ENCODE measurements at places on chromosomes 5 and 9.
A peak's percentile ranks its signal among the peaks of the same experiment; 100 is the strongest.

DNA sequence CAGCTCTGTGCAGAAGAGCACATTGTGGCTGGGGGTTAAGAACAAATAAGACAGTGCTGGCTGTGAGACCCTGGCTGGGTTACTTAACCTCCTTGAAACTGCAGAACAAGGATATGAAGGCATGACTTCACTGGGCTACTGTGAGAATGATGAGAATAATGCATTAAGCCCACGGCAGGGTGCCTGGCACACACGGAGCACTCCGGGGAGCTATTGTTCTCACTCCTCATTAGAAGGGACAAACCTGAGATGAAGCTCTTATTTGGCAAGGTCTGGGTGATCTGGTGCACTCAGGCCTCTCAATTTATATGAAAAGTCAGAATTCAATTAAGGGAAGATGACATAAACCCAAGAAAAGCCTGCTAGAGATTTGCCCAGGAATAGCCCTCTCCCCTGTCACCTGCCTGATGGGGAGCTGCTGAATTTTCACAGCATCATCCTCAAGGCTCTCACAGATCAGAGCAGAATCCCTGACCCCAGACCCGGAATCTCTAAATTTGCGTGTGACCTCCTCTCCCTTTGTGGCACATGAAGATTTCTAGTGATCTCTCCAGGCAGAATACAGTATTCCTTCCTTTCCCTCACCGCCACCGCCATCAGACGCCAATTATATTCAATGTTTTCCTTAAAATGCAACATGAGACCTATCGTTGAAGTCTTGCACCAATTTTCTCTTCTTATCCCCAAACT lies 102.1 kb downstream of the COL23A1 start:
- no peak for DNase-seq

- DNase-seq = no peak
Measured at GRCh38 chr9:20441711-20442423, 180.4 kb downstream of the MLLT3 start.

DNA sequence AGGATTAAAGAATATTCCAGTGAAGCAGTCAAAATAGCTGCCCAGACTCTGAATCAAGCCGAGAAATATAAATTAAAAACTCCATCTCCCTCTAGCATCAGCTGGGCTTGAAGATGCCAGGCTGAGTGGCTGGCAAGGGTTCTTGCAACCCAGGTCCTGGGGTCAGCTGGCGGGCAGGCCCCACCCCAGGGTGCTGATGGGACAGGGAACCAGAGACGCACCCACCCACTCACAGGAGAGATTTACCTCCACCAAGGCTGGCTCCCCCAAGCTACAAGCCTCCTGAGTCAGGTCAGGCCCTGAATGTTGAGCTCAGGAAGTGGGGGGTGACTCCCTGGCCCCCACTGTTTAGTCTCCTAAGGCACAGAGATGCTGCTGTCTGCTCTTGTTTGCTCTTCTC lies 83.9 kb upstream of the HSPA9 start:
- no peak for DNase-seq

- no peak for DNase-seq
Measured at GRCh38 chr5:37751227-37751626, 88.6 kb downstream of the GDNF start.

DNA sequence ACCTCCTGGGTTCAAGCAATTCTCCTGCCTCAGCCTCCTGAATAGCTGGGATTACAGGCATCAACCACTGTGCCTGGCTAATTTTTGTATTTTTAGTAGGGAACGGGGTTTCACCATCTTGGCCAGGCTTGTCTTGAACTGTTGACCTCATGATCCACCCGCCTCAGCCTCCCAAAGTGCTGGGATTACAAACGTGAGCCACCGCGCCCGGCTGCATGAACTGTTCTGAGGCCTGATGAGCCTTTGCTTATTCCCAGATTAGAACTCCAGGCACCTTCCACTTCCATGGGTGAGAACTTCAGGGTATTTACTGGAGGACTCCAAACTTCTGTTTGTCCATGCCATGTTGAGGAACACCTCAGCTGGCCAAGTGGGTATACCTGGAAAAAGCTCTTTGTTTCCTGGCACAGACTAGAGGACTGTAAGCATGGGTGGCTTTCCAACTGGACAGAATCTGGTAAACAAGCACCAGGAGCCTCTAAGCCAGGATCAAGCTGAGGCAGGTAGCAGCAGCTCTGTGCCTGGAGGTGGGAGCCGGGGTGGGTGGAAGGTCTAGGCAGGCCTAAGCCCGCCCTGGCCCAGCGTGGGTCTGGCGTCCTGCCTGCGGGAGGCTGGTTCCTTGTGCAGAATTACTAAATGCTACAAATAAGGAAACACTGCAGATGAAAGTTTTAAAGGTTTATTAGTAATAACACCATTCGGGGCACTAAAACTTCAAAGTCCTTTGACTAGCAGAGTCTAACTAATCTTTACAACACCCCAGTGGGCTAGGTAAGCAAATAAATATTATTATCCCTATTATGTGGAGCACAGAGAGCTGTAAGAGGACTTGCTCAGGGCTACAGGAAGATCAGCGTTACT lies 78.4 kb downstream of the SEMA5A start:
- DNase-seq = no peak

GRCh38 chr5:137365126-137365865 lies 133.8 kb downstream of the SPOCK1 start:
- no peak for DNase-seq

GRCh38 chr5:14581891-14582796 lies 552 bp downstream of the OTULINL start:
- DNase-seq = peak; percentile 75

GRCh38 chr9:10014889-10015288 lies 597.9 kb downstream of the PTPRD start:
- DNase-seq = no peak

GRCh38 chr5:65102976-65103711 lies 334.4 kb downstream of the CWC27 start:
- DNase-seq = peak; percentile 29

- DNase-seq = no peak
Measured at GRCh38 chr9:27377811-27378456, 81.0 kb upstream of the EQTN start.

- peak; percentile 84 for DNase-seq
Measured at GRCh38 chr9:3525836-3526164, at the start of gene RFX3. Gene RFX3, minus strand, starts transcription at chr9:3526001. Its CDS starts 130,413 bp downstream, at chr9:3395588.

DNA sequence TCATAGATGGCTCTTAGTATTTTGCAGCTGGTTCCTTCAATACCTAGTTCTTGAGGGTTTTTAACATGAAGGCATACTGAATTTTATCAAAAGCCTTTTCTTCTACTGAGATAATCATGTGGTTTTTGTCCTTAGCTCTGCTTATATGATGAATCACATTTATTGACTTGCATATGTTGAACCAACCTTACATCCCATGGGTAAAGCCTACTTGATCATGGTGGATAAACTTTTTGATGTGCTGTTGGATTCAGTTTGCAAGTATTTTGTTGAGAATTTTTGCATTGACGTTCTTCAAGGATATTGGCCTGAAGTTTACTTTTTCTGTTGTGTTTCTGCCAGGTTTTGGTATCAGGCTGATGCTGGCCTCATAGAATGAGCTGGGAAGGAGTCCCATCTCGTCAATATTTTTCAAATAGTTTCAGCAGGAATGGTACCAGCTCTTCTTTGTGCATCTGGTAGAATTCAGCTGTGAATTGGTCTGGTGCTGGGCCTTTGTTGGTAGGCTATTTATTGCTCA lies 49.7 kb downstream of the YIPF5 start:
- DNase-seq = no peak

- DNase-seq = no peak
Measured at GRCh38 chr5:9625286-9625685, 4.9 kb downstream of the TAS2R1 start.

DNA sequence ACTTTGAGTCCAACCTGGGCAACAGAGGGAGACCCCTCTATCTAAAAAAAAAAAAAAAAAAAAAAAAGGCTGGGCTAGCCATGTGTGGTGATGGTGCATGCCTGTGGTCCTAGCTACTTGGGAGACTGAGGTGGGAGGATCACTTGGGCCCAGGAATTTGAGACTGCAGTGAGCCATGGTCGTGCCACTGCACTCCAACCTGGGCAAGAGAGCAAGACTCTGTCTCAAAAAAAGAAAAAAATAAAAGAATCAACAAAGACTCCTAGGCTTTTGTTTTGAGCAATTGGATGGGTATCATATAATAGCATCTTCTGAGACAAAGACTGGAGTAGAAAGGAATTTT lies 481.7 kb upstream of the PAPPA start:
- DNase-seq = no peak

GRCh38 chr9:130444565-130445221 lies at the start of gene ASS1:
Gene ASS1, plus strand, starts transcription at chr9:130444961. Its CDS starts 7,268 bp downstream, at chr9:130452229.
- peak; percentile 29 for DNase-seq

GRCh38 chr5:139653616-139654015 lies 5.5 kb downstream of the CXXC5 start:
- DNase-seq = no peak

DNA sequence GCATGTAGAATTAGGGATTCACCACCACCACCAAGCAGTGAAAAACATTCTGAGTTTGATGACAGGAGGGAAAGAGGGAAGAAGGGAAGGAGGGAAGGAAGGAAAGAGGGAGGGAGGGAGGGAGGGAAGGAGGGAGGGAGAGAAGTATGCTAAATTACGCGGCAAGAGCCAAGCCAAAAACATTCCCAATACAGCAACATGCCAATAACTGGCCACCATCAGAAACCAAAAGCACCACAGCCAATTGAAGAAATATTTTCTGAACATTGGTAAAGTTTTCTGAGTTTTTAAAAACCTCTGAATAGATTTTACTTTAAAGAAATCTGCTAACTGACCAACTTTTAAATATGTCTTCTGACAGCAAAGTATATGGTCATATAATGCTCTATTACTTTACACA lies 36.0 kb downstream of the FNIP1 start:
- DNase-seq = no peak

- no peak for DNase-seq
Measured at GRCh38 chr5:32776200-32776599, 65.1 kb downstream of the NPR3 start.

DNA sequence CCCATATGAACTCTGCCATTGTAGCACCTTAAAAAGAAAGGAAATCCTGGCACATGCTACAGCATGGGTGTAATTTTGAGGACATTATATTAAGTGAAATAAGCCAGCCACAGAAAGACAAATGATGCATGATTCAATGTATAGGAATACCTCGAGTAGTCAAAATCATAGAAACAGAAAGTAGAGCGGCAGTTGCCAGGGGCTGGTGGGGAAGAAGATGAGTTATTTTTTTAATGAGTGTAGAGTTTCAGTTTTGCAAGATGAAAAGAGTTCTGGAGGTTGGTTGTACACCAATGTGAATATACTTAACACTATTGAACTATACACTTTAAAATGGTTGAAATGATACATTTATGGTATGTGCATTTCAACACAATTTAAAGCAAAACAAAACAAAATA lies 133.0 kb downstream of the ZDHHC21 start:
- DNase-seq = no peak

- no peak for DNase-seq
Measured at GRCh38 chr5:143648696-143649095, 163.3 kb upstream of the HMHB1 start.

GRCh38 chr9:15531380-15531779 lies 20.6 kb upstream of the PSIP1 start:
- DNase-seq = no peak

DNA sequence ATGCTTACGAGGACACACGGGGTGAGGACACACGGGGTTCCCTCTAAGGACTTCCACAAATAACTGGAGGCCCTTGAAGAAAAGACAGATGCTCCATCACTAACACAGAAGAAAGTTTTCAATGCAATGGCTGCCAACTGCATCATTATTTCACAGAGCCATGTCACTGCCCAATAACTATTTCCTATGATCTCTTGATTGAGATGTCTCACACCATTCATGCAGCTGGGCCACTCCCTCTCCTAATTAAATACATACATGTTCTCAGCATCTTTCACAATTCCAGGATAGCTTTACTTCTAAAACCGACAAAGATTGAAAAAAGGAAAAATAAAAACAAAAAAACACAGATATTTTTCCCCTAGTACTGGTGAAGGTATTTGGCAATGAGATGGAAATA lies 650.8 kb downstream of the SEMA5A start:
- DNase-seq = no peak

GRCh38 chr9:28056466-28056865 lies 483.2 kb upstream of the C9orf72 start:
- no peak for DNase-seq

DNA sequence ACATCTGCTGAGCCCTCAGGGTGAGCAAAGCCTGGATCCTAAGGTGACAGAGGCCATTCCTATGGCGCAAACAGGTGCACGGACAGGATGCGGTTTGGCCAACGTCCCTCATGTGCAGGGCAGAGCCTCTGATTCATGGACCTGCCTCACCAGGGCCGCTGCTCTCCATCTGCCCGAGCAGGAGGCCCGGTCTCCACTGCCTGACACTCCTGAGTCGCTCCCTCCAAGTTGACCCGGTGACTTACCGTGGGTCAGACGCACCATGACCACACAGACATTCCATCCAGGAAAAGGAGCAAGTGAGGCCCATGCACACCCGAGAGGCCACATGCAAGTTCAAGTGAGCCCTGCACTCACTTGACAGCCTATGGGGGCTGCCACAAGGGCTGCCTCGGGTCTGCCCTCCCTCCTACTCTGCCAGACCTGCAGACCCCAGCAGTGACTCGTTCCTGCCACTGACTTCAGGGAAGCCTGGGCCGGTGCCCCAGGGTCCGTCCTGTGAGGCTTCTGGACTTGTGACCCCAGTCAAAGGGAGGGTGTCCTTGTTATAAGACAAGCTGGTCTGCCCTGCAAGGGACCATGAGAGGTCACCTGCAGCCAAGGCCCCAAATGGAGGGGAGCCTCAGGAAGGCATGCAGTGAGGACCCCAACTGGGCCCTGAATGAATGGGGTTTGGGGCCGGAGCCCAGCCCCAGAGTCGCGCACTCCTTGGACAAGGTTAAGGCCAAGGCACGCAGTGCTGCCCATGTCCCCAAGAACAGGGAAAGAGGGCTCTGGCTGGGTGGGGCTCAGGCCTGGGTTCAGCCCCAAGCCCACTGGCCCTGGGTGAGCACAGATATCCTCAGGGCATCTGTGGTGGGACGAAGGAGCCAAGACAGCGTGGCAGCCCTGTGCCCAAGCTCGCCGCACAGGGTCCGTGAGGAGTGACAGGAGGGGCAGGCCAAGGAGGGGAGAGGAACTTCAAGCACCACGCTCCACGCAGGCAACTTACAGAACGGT lies 10.1 kb downstream of the BRD3OS start:
- DNase-seq = no peak

GRCh38 chr9:126788634-126789349 lies 16.0 kb upstream of the ZBTB43 start:
- DNase-seq = no peak

GRCh38 chr9:14080959-14081542 lies 232.9 kb downstream of the NFIB start:
- DNase-seq = no peak

DNA sequence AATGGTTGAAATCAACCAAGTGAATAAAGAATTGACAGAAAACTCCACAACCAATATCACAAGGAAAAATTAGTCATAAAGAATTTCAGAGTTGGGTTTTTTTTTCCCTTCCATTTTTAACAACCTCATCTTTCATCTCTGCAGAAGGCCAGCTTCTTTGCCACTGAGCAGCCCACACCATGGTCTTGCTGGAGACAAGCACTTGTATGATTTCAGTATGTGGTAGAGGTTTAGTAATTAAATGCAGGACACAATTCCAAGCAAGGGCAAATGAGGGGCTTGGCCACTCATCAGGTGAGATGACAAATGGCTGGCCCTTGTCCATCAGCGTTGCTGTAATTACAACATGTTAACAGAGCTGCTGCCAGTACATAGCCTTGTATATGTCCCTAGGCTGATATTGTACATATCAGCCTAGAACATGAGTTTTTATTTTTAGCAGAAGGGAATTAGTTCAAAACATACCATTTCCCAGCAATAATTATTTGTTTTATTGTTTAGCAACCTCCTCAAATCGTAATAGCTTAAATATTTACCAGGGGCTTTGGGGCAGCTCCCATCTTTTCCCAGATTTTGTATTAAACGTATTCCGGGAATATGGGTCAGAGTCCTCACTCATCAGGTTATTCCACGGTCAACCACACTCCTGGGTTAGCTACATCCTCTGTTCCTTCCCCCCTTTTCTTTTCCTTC lies 5.0 kb upstream of the C9 start:
- no peak for DNase-seq
